ENCODE measurements at places on chromosomes 11 and 22.

GRCh38 chr11:85266646-85267045 lies 360.5 kb downstream of the DLG2 start:
- DNase-seq: no peak

- no peak for DNase-seq
Measured at GRCh38 chr11:104917271-104918112, 19.2 kb upstream of the CASP12 start.

DNA sequence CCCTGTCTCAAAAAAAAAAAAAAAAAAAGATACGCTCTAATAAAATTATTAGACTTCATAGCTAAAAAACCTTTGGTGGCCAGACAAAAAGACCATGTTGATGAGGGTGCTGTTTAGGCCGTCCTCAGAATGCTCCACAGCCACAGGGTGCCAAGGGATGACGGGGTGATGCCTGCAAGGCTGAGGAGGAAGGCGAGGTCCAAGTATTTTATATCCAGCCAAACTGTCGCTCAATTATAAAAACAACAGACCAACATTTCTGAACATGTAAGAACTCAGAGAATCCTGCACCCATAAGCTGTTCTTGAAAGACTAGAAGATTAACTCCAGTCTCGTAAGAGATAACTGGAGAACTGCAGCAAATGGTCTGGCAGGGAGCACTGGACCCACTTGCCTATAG lies 29.2 kb downstream of the TBX1 start:
- DNase-seq: no peak

- DNase-seq: no peak
Measured at GRCh38 chr11:88042238-88042637, 133.0 kb downstream of the RAB38 start.

DNA sequence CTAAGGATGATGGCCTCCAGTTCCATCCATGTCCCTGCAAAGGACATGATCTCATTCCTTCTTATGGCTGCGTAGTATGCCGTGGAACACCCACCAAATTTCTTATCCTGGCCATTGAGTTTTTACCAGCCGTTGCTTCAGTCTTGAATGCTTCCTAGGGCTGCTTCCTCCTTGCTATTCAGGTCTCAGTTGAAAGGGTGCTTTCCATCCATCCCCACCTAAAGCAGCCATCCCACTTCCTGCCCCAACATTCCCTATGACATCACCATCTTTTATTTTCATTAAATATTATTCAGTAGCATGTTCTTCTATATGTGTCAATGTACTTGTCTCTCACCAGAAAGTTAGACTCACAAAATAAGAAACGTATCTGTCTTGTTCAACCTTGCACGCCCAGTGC lies 40.7 kb upstream of the SLN start:
- DNase-seq: no peak

- peak; percentile 73 for DNase-seq
Measured at GRCh38 chr11:27013781-27014361, 20.0 kb downstream of the FIBIN start.

- DNase-seq: no peak
Measured at GRCh38 chr22:16559056-16559955, 33.3 kb downstream of the CCT8L2 start.

GRCh38 chr11:122697636-122698167 lies 42.2 kb downstream of the UBASH3B start:
- DNase-seq: peak; percentile 45

GRCh38 chr11:34168642-34169420 lies 63.4 kb downstream of the NAT10 start:
- DNase-seq: peak; percentile 10

GRCh38 chr11:123588117-123588863 lies 66.1 kb downstream of the SCN3B start:
- DNase-seq: no peak

DNA sequence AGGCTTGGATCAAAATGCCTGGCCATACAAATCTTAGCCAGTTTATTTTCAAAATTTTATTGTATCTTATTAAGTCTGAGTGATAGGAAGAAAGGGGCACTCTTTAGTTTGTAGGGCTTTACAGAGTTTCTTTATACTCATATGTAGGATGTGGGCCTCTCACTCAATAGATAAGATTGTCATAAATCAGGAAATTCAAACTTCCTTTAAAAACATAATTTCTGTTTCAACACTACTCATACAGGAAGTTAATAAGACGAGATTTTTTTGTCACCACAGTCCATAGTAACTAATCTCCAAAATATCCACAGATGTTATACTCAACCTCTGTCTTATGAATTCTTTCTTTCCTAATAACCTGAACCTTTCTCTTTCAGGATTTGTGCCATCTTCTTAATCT lies 13.3 kb upstream of the OR56B4 start:
- DNase-seq: no peak

GRCh38 chr11:63535734-63536133 lies 874 bp upstream of the PLAAT4 start:
- DNase-seq: no peak

DNA sequence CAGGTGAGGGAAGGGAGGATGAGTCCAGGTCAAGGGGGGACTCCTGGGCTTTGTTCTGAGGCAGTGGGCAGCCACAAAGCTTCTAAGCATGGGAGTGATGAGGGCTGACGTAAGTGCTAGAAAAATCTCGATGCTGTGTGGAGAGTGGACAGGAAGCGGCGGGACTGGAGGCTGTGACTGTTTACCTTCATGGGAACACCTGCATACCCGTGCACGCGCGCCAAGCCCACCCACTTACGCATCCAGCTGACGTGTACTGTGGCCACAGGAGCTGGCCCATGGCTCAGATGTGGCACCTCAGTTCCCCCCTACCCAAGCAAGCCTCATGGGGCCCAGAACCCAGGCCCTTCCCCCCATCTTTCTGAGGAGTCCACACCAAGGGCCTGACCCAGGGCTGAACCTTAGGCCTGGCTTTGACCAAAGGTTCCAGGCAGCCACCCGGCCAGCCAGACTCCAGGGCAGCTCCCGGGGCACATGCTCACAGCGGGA lies 14.0 kb downstream of the MYRF start:
- DNase-seq: no peak

- peak; percentile 14 for DNase-seq
Measured at GRCh38 chr11:134272381-134273316, 3.5 kb upstream of the GLB1L3 start.

GRCh38 chr22:47036936-47037485 lies 274.6 kb downstream of the TBC1D22A start:
- no peak for DNase-seq

DNA sequence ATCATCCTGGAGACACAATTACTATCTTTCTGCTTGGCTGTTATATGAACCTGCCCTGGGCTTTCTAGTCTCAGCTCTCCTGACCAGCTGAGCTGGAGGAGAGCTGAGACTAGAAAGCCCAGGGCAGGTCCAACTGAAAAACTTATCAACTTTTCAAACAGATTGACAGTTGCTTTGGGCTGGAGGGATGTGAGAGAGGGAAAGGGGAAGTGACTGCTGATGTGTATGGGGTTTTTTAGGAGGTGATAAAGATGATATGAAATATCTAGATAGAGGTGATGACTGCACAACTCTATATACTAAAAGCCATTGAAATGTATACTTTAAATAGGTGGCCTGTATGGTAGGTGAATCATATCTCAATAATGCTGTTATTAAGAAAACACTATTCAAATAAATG lies 60.2 kb upstream of the CHRM4 start:
- no peak for DNase-seq

DNA sequence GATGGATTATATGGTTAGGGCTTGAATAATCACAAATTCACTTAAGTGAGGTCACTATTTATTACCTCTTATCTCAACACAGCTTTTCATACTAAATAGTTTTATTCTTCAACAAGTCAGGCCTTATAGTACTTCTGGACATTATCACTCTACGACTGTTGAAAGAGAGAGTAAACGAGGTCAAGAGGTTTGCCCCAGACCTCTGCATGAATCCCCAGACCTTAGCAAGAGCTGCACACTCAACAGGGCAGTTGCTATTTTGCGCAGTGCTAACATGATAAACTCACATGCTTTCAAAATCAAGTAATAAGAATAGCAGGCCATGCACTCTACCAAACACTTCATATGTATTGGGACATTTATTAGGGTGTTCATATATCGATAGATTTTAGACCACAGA lies 60.5 kb downstream of the DDI1 start:
- DNase-seq: no peak

GRCh38 chr11:128190312-128190711 lies 397.0 kb downstream of the ETS1 start:
- no peak for DNase-seq
